Stimulated activated memory B cell treated with anti-CD40 and anti-IgM and Interleukin-4, amounts not matched to agents 10 μg/mL and 1 μg/mL and 100 μg/mL, for 72 hours (primary cell): ENCODE measurements at places on chromosomes 2 and 18.

GRCh38 chr18:30927517-30928075 is 114.9 kb downstream of the DSC3 start:
- ATAC-seq = no peak

GRCh38 chr2:51505533-51505932 is 473.6 kb upstream of the NRXN1 start:
- no peak for ATAC-seq

DNA sequence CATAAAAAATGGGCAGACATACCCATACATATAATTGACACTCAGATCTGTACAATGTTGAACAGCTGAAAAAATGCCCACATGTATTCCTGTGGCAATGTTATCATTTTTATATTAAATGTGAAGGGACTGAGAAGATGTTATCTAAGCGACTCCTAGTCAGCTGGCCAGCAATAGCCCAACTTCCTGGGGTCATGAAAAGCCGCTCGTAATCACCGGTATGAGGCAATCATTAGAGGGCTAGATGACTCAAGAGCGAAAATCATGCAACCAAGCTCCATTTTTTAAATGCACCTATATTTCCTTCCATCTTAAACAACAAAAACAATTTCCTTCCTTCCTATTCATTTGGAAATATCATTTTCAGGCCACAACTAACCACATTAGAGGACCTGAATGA is 274.6 kb upstream of the CCDC68 start:
- no peak for ATAC-seq

DNA sequence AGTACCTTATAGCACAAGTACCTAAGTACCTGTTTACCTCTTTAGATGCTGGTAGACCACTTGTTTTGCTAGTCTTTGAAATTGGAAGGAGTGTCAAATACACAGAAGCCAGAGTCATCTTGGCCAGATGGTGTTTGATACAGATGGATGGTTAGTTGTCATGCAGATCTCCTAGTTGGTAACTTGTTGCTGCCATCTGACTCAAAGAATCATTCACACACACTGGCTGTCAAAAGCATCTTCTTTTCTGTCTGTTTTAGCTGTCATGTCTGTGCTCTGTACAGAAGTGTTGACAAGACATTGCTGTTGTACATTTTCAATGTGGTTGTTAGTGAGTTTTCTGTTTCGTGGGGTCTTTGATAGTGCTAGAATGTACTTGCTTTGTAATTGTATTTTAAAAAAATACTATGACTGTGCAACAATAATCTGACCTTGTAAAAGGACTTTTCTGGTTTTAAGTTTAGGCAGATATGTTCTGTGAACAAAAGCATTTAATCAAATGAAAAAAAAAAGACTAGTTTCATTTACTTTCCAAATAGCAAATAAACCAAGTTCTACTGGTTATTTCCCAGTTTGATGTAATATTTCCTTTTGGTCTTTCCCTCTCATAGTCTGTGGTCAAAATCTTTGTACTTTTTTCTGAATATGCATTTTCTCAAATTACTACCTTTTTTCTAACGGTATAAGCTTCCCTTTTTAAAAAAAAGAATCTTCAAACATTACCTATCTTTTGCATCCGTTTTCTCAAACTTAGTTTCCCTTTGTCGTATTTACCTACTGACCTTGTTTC is 39.9 kb downstream of the TANK start:
- ATAC-seq = peak; percentile 70

- no peak for ATAC-seq
Observed at GRCh38 chr2:41949091-41949882, 98.5 kb upstream of the PKDCC start.
